CD4-positive, CD25-positive, alpha-beta regulatory T cell (primary cell): ENCODE measurements at places on chromosomes 12 and 14. TPM values are rescaled to one million over a fixed set of nuclear protein-coding genes. Genes with fewer than 3 reads are reported as not detected.

Gene PAPLN
- polyA plus RNA-seq, result 0.11 TPM

Gene TEDC1
- 8.0 TPM for polyA plus RNA-seq

Gene EIF2B1
- polyA plus RNA-seq, result 67.7 TPM

Gene PPP2R5C
- 294 TPM for polyA plus RNA-seq

Gene MGAT4C
- polyA plus RNA-seq, result not detected

Gene PRR4
- polyA plus RNA-seq, result 0.51 TPM

Gene GPR137C
- polyA plus RNA-seq, result not detected

Gene CMA1
- polyA plus RNA-seq, result not detected

Gene ETFBKMT
- polyA plus RNA-seq, result 1.8 TPM

Gene HCAR2
- not detected for polyA plus RNA-seq

Gene ADAMTS20
- polyA plus RNA-seq, result not detected

Gene TMPO
- 65.7 TPM for polyA plus RNA-seq

Gene OR6C75
- polyA plus RNA-seq, result not detected

Gene PRH2
- polyA plus RNA-seq, result not detected

Gene SDR9C7
- not detected for polyA plus RNA-seq

Gene P2RX2
- polyA plus RNA-seq, result not detected

Gene CPNE6
- polyA plus RNA-seq, result not detected

Gene CMTM5
- not detected for polyA plus RNA-seq

Gene PIWIL1
- polyA plus RNA-seq, result not detected

Gene CD163
- polyA plus RNA-seq, result not detected

Gene RD3L
- polyA plus RNA-seq, result not detected

Gene SAMD15
- not detected for polyA plus RNA-seq

Gene PAH
- not detected for polyA plus RNA-seq

Gene INHBC
- 0.21 TPM for polyA plus RNA-seq

Gene SERPINA9
- not detected for polyA plus RNA-seq

Gene LRIG3
- polyA plus RNA-seq, result not detected

Gene LRRC43
- not detected for polyA plus RNA-seq

Gene SPX
- not detected for polyA plus RNA-seq

Gene GAPDH
- polyA plus RNA-seq, result 2,756 TPM

Gene TMEM119
- polyA plus RNA-seq, result 3.5 TPM

Gene CLEC2B
- 38.8 TPM for polyA plus RNA-seq

Gene BTBD7
- polyA plus RNA-seq, result 9.6 TPM

Gene ADAM20
- not detected for polyA plus RNA-seq

Gene SRRM4
- polyA plus RNA-seq, result not detected

Gene FOXM1
- 1.7 TPM for polyA plus RNA-seq

Gene COL2A1
- not detected for polyA plus RNA-seq

Gene SPIC
- polyA plus RNA-seq, result not detected

Gene FSCB
- polyA plus RNA-seq, result not detected

Gene TAS2R13
- polyA plus RNA-seq, result not detected

Gene ARID4A
- polyA plus RNA-seq, result 23.5 TPM

Gene SERPINA1
- 2.6 TPM for polyA plus RNA-seq

Gene FCF1
- polyA plus RNA-seq, result 29.6 TPM
